ENCODE measurements at places on chromosomes 3 and 15. TPM values are rescaled to one million over a fixed set of nuclear protein-coding genes. Genes with fewer than 3 reads are reported as not detected.

The SV2B gene
- total RNA-seq = 0.02 TPM

The LMAN1L gene
- total RNA-seq = 0.87 TPM

The AADACL2 gene
- total RNA-seq = not detected

The RNU5B-1 gene
- 14.4 TPM for total RNA-seq

The KCNAB1 gene
- total RNA-seq = not detected

The GPR62 gene
- not detected for total RNA-seq

The ITIH3 gene
- not detected for total RNA-seq

The ZFAND6 gene
- total RNA-seq = 49.3 TPM

The CCR9 gene
- 0.15 TPM for total RNA-seq

The TMF1 gene
- 43.0 TPM for total RNA-seq

The TRPC1 gene
- 1.6 TPM for total RNA-seq

The ADGRG7 gene
- total RNA-seq = not detected

The TFG gene
- total RNA-seq = 49.1 TPM

The CDHR4 gene
- 0.08 TPM for total RNA-seq

The SCAMP2 gene
- total RNA-seq = 128 TPM

The DAPK2 gene
- 0.87 TPM for total RNA-seq

The PEX5L gene
- 0.04 TPM for total RNA-seq

The GRK7 gene
- not detected for total RNA-seq

The IGSF11 gene
- 2.0 TPM for total RNA-seq

The ARPP19 gene
- 193 TPM for total RNA-seq

The ADAMTS17 gene
- 5.0 TPM for total RNA-seq

The OR5K2 gene
- not detected for total RNA-seq

The PLA2G4B gene
- total RNA-seq = 17.0 TPM

The MAGEL2 gene
- not detected for total RNA-seq

The TOP2B gene
- 122 TPM for total RNA-seq

The SCN11A gene
- total RNA-seq = 0.02 TPM

The COL6A6 gene
- total RNA-seq = not detected

The LIPH gene
- not detected for total RNA-seq

The ACTC1 gene
- total RNA-seq = not detected

The B2M gene
- total RNA-seq = 11,726 TPM

The EPHB3 gene
- total RNA-seq = 0.12 TPM

The IQCH gene
- 0.89 TPM for total RNA-seq

The RFC4 gene
- 105 TPM for total RNA-seq
